ENCODE measurements at places on chromosomes 7 and 10.

- no peak for DNase-seq
Observed at GRCh38 chr7:19920166-19920565, 146.7 kb upstream of the TMEM196 start.

DNA sequence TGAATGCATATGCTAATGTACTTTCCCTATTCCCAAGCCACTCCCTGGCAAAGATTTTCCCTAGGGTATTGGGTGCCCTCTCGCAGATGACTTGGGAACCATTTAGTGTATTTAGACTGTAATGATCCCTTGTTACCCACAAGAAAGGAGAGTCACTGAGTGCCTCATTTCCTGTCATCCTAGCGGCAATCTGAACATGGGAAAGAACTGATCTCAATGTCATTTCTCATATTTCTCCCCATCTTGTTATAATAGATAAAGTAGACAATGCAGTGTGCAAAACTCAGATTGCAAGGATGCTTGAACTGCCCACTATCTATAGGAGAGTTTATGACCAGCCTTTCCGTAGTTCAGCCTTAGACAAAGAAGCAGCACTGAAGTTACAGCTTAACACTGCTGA, 123.3 kb downstream of the MICU1 start:
- DNase-seq = no peak

DNA sequence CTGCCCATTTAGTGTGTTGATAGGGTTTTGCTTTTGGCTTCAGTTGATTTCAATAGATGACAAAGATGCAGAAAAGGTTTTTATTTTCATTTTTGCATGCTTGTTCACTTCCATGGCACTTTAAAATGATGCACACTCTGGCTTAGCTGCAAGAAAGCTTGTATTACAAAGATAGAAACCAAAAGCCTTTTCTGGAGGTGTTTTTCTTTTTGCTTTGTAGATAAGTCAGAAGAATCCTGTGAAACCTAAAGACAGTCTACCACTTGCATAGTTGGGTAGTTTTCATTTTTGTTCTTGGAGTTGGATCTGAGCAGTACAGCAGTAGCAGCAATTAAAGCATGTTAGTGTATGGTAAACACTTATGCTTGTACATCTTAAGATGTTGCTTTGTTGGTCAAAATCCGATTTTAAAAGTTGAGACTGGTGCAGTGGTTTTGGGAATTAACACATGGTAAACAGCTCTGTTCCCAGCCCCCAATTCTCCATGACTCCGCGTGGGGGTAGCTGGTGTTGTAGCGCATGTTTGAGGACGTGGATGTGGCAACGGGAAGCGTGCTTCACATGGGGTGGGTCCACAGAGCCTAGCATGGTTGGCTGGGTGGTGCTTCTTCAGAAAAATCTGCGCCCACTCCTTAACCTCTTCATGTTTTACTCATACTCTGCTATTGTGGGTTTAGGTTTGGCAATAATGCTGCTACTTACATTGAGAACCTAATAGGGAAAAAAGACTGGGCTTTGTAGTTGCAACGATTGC, 19.8 kb downstream of the CCNY start:
- DNase-seq = no peak

DNA sequence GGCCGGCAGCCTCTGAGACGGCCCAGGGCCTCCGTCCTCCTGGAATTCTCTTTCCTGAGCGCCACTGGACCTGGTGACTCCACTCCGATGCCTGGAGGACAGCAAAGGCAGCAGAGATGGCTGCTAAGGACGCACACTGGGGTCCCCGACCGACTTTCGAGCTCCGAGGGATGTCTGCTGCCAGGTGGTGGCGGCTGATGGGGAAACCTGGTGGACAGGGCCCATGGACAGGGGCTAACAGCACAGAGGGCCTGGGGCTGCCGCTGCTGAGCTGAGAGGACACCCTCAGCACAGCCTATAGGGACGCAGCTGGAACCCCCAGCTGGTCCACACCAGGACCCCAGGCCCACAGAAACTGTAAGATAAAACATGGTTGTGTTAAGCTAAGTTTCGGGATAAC, 366.3 kb downstream of the DNAJB6 start:
- DNase-seq = no peak

- no peak for DNase-seq
Observed at GRCh38 chr10:100229819-100230422, 525 bp upstream of the CHUK start.

- DNase-seq = no peak
Observed at GRCh38 chr10:119654540-119654939, 3.4 kb downstream of the BAG3 start.

GRCh38 chr10:21293518-21294356, 231.7 kb downstream of the SKIDA1 start:
- DNase-seq = no peak

DNA sequence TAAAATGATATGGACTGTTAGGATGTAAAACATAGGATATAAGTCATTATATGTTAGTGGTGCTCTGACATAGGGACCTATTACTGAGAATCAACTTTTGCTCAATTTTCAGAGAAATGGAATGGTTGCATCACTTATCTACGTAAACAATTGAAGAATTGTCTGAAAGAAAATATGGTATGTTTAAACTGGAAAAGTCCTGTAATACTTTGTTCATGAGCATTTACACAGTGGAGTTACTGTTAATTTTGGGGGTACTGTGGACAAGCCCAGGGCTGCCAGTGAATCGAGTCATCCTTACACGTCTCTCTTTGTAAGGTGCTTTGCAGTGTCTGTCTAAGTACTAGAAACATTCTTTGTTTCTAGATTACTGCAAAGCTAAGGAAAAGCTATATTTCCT, 152.0 kb downstream of the ZNF22 start:
- no peak for DNase-seq

GRCh38 chr10:43680035-43680434, 31.4 kb upstream of the ZNF32 start:
- no peak for DNase-seq

GRCh38 chr10:11824376-11824775, 1.2 kb downstream of the PROSER2 start:
- DNase-seq = no peak

DNA sequence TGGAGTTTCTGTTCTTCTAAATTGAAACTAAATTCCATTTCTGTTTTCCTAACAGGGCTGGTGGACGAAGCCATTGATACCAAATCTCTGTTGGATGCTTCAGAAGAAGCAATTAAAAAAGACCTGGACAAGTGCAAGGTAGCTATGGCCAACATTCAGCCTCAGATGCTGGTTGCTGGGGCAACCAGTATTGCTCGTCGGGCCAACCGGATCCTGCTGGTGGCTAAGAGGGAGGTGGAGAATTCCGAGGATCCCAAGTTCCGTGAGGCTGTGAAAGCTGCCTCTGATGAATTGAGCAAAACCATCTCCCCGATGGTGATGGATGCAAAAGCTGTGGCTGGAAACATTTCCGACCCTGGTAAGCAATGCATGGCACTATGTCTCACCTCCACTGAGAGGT, 45.6 kb downstream of the AP3M1 start:
- DNase-seq = no peak

DNA sequence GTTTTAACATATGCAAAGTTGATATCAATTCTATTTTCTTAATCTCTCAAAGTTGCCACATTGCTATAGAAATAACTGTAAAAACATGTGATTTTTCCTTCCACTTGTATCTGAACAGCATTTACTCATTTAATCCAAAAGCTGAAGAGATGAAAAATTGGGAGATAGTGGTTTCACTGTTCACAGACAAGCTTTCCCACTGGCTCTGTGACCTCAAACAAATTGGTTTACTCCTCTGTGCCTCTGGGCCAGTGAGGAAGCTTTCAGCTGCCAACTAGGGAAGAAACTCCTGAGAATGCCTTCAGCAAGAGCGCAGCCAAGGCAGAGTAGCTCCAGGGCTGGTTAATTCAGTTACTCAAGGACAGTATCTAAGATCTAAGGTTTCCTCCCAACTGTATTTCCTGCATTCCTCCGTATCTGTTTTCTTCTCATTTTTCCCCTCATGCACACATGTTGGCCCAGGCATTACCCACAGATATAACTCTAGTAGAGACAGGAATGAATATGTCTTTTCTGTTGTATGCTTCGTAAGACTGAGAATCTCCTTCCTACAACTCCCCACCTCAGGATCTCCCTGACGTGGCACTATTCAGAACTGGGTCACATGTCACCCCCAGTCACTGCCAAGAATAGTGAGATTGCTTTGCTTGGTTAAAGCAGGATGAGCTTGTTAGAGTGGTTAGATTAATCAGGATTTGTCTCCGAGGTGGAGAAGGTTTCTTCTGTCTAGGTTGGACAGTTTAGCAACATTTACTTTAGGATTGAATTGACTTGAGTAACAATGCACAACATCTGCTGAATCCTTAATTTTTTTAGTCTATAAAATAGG, 315.7 kb downstream of the NRG3 start:
- no peak for DNase-seq

DNA sequence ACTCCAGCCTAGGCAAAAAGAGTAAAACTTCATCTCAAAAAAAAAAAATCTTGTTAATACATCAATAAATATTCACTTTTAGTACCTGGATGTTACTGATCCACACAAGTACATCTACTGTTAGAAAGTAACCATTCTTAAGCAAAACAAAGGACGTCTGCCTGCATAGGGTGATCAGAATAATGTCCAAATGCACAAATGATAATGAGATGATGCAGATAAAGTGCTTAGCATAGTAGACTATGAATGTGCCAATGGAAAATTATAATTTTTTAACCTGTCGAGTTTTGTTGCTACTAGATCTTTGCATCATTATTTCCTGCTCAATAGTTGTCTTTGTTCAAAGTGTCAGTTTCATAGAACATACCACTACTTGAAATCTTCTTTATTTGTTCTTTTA, 109.6 kb upstream of the IMMP2L start:
- no peak for DNase-seq

DNA sequence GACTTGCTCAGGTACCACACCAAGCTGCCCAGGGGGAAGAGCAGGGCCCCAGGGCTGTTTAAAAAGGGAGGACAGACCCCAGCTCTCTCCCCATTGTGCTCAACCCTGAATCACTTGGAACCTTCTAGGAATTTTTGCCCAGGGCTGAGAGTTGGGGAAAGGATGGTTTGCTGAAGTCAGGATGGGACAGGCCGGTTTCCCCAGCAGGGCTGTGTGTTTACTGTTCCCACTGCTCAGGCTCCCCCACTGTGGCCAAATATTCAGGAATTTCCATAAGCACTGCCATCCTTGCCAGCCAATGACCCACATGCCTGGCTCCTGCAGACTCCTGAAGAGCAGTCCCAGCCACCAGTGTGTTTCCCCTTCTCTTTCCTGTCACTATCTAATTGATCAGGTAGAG, 120.7 kb downstream of the WDFY4 start:
- DNase-seq = no peak

DNA sequence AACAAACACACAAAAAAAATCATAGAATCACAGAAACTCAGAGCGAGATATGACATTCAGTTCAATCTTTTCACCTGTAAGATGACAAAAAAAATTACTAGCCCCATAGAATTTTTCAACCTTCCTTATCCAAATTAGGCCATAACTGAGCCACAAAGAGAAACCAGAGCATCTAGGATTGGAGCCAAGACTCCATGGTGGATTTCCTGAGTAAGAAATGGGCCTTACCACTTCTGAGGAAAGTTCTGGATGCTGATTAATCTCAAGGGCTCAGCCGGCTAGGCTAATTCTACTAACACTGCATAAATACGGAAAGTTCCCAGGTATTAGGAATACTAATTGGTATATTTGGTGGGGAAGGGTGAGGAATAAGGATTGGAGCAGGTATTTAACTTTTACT, 16.8 kb downstream of the LIPM start:
- DNase-seq = no peak

DNA sequence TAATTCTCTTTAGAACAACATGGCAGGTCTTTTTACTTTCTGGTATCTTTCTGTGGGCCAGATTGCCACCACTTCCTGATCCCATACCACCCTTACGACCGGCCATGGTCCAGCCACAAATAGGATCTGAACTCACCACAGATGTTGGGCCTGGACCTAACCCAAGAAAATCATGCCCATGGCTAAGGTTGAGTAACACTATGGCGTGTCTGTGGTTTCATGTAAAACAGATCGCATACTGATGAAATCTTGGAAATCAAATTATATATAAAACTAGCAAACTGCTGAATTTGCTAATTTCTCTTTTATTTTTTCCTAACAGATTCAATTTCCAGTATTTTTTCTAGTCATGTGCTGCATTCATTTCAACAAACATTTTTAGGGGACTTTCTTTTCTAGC, 77.2 kb downstream of the CH25H start:
- DNase-seq = no peak

- no peak for DNase-seq
Observed at GRCh38 chr7:48512892-48513291, 341.6 kb downstream of the ABCA13 start.

GRCh38 chr10:132136689-132137088, 50.1 kb upstream of the DPYSL4 start:
- DNase-seq = no peak

DNA sequence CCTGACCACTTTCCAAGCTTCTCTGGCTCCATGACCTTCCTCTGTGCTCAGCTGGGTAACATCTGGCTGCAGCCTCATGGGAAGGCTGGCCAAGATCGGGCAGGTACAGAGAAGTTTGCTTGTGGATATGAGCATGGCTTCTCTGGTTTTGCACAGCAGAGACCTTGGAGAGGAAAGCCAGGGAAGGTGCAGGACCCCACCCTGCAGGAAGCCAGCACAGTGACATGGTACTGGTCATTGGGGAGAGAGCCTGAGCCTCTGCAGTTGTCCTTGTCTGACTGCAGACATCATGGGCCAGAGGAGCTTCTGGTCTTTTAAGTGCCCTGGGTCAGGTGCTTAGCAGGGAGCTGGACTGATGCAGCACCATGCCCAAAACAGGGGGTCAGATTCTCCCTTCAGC, 70.6 kb upstream of the LEP start:
- no peak for DNase-seq

GRCh38 chr10:83881661-83882060, 257.6 kb upstream of the GHITM start:
- no peak for DNase-seq

- no peak for DNase-seq
Observed at GRCh38 chr10:112531421-112531820, 84.4 kb downstream of the VTI1A start.

DNA sequence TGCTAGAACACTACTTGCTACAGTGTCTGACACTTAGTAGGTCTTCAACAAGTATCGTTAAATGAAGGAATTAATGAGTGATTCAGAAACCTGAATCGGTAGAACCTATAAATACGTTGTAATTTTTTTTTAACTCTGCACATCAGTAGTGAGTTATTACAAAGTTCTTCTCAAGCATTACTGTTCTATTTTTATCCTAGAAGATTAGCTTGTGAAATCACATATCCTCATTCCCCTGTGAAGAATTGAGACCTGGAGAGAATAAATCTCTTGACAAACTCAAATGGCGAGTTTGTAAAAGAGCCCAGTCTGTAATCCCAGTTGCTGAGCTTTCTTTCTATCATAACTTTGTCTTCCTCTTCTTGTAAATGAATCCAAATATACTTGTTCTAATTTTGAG, 34.7 kb downstream of the HYAL4 start:
- DNase-seq = no peak

DNA sequence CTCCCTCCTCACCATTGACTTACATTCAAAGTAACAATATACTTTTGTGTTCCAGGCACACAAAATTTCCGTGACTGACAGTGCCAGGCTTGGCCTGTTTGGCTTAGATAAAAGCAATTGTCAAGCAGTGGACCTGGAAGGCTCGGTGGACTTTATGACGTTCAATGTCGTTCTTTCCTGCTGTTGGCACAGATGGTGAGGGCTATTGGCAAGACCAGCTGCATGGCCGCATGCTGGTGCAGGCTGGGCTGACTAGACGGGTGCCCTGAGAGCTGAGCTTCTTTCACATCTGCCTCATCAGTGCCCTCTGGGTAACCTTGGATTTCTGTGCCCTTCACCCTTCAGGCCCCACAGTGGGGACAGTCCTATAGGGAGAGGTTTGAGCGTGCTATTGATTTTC, 45.2 kb downstream of the WIPF3 start:
- DNase-seq = no peak

GRCh38 chr7:37235813-37236212, 212.9 kb downstream of the ELMO1 start:
- no peak for DNase-seq

Data from NCI-H774 (cell line).